ENCODE measurements at places on chromosomes 7 and 10. TPM values are rescaled to one million over a fixed set of nuclear protein-coding genes. Genes with fewer than 3 reads are reported as not detected.

DNA sequence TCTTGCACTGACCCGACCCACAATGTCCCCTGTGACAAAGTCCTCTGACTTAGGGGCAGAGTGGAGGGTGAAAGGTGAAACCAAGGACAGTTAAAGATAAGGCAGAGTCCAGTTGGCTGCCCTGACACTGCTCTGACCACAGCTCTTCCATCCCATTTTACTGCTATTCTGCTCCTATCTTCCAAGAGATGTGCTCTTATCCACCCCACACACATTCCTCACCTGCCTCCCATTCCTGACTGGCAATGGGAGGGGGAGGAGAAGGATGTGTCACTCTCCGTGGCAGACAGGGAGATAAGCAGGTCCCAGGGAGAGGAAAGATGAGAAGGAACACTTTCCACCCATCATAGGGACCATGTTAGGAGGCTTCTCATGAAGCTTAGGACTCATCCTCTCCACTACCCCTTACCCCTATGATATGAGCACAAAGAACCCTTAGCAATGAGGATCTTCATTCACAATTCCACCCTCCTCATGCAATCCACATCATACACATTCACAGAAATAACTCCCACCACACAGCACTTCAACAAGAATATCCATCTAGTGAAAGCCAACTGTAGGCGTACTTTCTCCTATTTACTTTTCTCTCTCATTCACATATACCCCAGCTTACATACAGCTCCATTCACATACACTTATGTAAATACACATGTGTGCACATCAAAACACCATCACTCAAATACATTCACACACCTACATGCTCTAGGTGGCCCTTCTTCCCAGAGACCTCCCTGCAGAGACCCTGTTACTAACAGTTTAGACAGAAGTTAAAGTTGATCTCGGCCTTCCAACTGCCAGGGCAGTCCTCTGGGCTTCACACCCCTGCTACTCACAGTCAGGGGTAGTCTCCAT lies 6.6 kb downstream of the SYNPO2L start:
- no peak for DNase-seq
- H3K27me3 ChIP-seq, result no peaks in the 10 kb centered on the region
- H3K4me3 ChIP-seq, result no peak overlapping the region
- no peaks in the 10 kb centered on the region for H3K4me1 ChIP-seq
- H3K27ac ChIP-seq, result no peak overlapping the region

SPDYE5 gene
- not detected for total RNA-seq

- H3K4me3 ChIP-seq, result no peak overlapping the region
- H3K27ac ChIP-seq, result no peak overlapping the region
- H3K4me1 ChIP-seq, result no peaks in the 10 kb centered on the region
- H3K36me3 ChIP-seq, result no peaks in the 10 kb centered on the region
Measured at GRCh38 chr10:24350070-24350921, 141.4 kb downstream of the KIAA1217 start.

PVRIG gene
- not detected for total RNA-seq

DNA sequence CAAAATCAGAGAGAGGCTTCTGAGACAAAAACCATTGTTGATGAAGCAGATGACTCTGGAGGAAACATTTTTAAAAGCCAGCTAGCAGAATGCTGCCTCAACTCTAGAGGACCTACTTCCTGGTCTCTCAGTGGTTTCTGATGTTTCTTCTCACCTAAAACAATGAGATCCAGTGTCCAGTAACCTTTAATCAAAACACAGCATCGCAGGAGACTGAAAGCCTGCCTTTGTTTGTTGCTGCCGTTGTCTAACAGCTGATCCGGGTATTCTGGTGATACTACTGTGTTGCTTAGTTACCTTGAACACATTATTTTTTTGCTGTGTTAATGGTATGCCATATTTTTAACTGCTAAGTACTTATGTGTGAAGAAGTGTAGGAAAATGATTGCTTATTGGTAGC lies 70.9 kb downstream of the WIPF3 start:
- peaks cover 4% of the 10 kb centered on the region for H3K27me3 ChIP-seq
- H3K36me3 ChIP-seq, result no peaks in the 10 kb centered on the region
- no peak for DNase-seq
- no peak overlapping the region for H3K4me3 ChIP-seq
- no peaks in the 10 kb centered on the region for H3K4me1 ChIP-seq
- H3K27ac ChIP-seq, result no peak overlapping the region

GRCh38 chr7:12712236-12712635 lies 24.8 kb downstream of the ARL4A start:
- no peak for DNase-seq
- peak overlapping the region; percentile 18 for H3K27ac ChIP-seq
- H3K27me3 ChIP-seq, result no peaks in the 10 kb centered on the region
- peaks cover 8% of the 10 kb centered on the region for H3K4me1 ChIP-seq
- H3K36me3 ChIP-seq, result no peaks in the 10 kb centered on the region

DNA sequence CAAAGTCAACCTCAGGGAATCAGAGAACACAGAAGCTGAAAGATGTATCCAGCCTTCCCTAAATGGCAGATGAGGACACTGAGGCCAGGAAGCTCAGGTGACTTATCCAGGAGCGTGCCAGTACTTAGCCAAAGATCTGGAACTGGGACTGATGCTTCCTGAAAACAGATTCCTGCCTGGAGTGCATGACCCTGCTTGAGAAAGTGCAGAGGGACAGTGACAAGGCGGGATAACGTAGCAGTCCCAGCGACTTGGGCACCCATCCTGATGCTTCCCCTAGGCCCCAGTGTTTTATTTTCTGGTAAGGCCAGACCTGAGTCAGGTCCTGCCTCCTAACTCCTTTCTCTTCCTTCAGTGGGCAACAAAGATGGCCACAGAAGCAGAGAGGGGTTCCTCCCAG lies 48.6 kb downstream of the KIAA1217 start:
- DNase-seq, result no peak
- no peaks in the 10 kb centered on the region for H3K27me3 ChIP-seq
- H3K4me1 ChIP-seq, result no peaks in the 10 kb centered on the region

NAT16 gene
- 0.15 TPM for total RNA-seq

CDH23 gene
- total RNA-seq, result 2.7 TPM

GRCh38 chr10:132973903-132974241 lies 31.5 kb upstream of the CFAP46 start:
- no peaks in the 10 kb centered on the region for H3K36me3 ChIP-seq
- DNase-seq, result no peak
- H3K4me1 ChIP-seq, result peaks cover 5% of the 10 kb centered on the region
- H3K27me3 ChIP-seq, result peaks cover 16% of the 10 kb centered on the region

DNA sequence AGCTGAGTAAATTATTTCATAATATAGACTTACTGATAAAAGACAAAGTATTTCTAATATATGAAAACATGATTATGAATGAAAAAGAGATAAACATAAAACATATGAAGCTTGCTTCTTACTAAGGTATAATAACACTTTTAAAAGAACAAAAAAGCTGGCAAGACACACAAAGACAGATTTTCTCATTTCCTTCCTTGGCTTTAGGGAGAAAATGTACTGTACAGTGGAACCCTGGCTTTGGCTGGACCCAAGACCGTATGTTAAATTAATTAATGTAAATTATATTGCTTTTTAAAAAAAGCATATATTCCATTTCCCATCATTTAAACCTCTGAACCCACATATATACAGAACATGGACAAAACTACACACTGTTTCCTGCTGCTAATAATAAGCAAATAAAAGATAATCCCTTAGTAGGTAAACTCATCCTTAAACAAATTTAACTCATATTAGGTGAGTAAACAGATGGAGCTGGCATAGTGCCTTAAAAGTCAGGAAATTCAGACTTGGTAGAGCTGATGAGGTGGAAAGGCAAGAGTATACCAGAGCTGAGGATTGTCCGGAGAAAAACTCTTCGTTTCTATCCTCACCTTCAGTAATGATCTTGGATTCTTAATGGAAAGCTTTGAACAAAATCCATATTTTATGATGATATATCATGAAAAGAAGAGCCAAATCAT lies 1016.4 kb upstream of the KCND2 start:
- no peak overlapping the region for H3K27ac ChIP-seq
- H3K4me1 ChIP-seq, result no peaks in the 10 kb centered on the region
- DNase-seq, result no peak
- H3K27me3 ChIP-seq, result no peaks in the 10 kb centered on the region
- H3K4me3 ChIP-seq, result no peak overlapping the region

SLC29A4 gene
- 38.9 TPM for total RNA-seq

- H3K36me3 ChIP-seq, result no peaks in the 10 kb centered on the region
- no peaks in the 10 kb centered on the region for H3K27me3 ChIP-seq
- no peak overlapping the region for H3K27ac ChIP-seq
Measured at GRCh38 chr7:4266270-4267040, 415.6 kb upstream of the FOXK1 start.

DNA sequence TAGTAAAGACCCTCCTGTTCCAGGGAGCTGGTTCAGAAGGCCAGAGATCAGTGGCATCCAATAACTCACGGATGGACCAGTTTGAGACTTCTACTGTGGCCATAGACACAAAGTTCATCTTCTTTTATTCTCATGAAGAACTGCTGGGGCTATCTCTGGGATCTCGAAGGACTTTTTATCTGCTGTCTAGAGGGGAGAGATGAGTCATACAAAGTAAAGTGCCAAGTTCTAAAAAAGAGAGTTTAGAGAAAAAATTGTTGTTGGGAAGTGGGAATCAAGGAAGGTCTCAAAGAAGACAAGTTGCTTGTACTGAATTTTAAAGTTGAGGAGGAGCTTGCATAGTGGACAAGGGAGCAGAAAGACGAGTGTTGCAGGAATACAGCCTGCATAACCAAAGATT lies 8.0 kb upstream of the FAM221A start:
- H3K27ac ChIP-seq, result no peak overlapping the region
- H3K4me3 ChIP-seq, result no peak overlapping the region
- H3K36me3 ChIP-seq, result no peaks in the 10 kb centered on the region

GRCh38 chr7:11480143-11480542 lies 351.9 kb downstream of the THSD7A start:
- DNase-seq, result no peak
- no peak overlapping the region for H3K27ac ChIP-seq
- no peaks in the 10 kb centered on the region for H3K36me3 ChIP-seq
- no peaks in the 10 kb centered on the region for H3K27me3 ChIP-seq
- H3K4me3 ChIP-seq, result no peak overlapping the region

GRCh38 chr7:27169658-27170425 lies 4.3 kb downstream of the HOXA10 start:
- peaks cover 5% of the 10 kb centered on the region for H3K4me1 ChIP-seq
- H3K36me3 ChIP-seq, result no peaks in the 10 kb centered on the region
- H3K4me3 ChIP-seq, result peak overlapping the region; percentile 42
- H3K27me3 ChIP-seq, result no peaks in the 10 kb centered on the region
- H3K27ac ChIP-seq, result no peak overlapping the region

DNA sequence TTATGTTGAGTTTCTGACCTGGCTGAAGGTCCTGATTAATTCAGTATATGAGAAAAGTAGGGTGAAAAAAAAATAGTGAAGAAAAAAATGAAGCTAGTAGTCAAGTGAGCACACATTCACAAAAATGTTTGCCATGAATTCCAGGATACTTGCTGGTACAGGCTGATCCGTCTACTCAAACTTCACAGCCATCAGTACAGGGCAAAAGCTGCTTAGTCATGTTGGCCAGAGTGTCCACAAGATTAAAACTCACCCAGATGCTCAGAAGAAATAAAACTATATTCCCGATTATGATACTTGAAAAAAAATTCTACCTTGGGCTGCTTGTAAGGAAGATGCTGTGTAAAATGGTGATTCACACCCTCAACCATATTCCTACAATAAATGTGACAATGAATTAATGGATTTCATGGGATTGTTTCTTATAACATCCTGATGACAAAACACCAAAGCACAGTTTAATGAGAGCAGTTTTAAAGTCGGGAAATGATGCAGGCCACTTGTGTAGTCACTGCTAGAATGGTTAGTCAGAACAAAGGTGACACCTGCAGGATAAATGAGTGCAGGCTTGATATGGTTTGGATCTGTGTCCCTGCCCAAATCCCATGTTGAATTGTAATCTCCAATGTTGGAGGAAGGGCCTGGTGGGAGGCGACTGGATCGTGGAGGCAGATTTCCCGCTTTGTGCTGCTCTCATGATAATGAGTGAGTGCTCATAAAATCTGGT lies 49.2 kb upstream of the ANKRD1 start:
- H3K27me3 ChIP-seq, result no peaks in the 10 kb centered on the region
- DNase-seq, result no peak
- no peaks in the 10 kb centered on the region for H3K36me3 ChIP-seq

- DNase-seq, result no peak
- no peaks in the 10 kb centered on the region for H3K27me3 ChIP-seq
- peak overlapping the region; percentile 97 for H3K4me3 ChIP-seq
Measured at GRCh38 chr7:39950473-39951225, 593 bp downstream of the CDK13 start.

GRCh38 chr10:93081834-93082233 lies 8.1 kb downstream of the CYP26A1 start:
- DNase-seq, result no peak
- H3K36me3 ChIP-seq, result no peaks in the 10 kb centered on the region
- no peaks in the 10 kb centered on the region for H3K4me1 ChIP-seq

- no peak for DNase-seq
- H3K4me1 ChIP-seq, result no peaks in the 10 kb centered on the region
- no peak overlapping the region for H3K27ac ChIP-seq
- H3K27me3 ChIP-seq, result no peaks in the 10 kb centered on the region
- peaks cover 8% of the 10 kb centered on the region for H3K36me3 ChIP-seq
Measured at GRCh38 chr7:155722118-155722517, 77.7 kb downstream of the RBM33 start.

DNA sequence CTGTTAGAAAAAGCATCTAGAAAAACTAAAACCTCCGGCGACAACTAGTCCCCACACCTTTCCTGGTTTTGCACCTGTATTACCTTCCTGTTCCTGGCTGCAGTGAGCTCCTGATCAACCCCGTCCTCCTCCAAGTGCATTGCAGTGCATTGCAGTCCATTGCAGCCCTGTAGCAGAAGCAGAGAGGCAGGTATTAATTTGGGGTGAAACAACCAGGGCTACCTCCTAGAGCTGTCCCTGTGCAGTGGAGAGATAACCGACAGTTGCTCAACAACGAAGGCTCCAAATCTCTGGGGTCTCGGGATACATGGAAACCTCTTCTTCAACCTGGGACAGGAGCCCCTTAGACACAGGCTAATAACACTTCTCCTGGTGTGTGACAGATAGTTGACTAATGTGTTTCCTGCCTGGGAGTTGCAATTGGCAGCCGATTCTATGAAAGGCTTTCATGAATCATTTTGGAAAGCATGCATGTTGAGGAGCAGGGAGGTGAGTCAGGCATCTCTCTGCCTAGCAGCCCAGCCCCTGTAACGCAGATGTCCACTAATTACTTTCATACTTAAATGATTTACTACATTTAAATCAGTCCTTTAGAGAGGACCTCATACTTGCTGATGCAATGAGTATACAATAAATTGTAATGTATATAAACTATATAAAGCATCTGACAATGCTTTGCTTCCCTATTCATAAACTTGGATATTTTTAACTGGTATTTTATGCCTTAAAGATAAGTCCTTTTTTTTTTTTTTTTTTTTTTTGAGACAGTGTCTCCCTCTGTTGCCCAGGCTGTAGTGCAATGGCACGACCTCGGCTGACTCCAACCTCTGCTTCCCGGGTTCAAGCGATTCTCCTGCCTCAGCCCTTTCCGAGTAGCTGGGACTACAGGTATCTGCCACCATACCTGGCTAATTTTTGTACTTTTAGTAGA lies 59.0 kb downstream of the PRR15 start:
- H3K27me3 ChIP-seq, result no peaks in the 10 kb centered on the region
- DNase-seq, result peak; percentile 93
- H3K27ac ChIP-seq, result no peak overlapping the region
- no peak overlapping the region for H3K4me3 ChIP-seq
- H3K4me1 ChIP-seq, result 0 out of 2 replicates have a peak, but pooled peaks cover 6% of the 10 kb centered on the region
